Fibroblast of upper back skin (primary cell): ENCODE measurements at places on chromosomes 16 and 17.
A peak's percentile ranks its signal among the peaks of the same experiment; 100 is the strongest.

DNA sequence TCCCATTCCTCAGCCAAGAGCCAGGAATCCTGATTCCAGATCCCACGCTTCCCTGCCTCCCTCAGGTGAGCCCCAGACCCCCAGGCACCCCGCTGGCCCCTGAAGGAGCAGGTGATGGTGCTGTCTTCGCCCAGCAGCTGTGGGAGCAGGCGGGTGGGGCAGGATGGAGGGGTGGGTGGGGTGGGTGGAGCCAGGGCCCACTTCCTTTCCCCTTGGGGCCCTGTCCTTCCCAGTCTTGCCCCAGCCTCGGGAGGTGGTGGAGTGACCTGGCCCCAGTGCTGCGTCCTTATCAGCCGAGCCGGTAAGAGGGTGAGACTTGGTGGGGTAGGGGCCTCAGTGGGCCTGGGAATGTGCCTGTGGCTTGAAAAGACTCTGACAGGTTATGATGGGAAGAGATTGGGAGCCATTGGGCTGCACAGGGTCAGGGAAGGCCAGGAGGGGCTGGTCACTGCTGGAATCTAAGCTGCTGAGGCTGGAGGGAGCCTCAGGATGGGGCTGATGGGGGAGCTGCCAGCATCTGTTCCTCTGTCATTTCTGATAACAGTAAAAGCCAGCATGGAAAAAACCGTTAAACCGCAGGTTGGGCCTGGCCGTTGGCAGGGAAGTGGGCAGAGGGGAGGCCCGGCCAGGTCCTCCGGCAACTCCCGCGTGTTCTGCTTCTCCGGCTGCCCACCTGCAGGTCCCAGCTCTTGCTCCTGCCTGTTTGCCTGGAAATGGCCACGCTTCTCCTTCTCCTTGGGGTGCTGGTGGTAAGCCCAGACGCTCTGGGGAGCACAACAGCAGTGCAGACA lies at the start of gene SPN:
Gene SPN, plus strand, starts transcription at position 232 of the 791 bp plus-strand sequence. Its CDS starts 482 bp downstream, at position 714.
- DNase-seq: no peak

DNA sequence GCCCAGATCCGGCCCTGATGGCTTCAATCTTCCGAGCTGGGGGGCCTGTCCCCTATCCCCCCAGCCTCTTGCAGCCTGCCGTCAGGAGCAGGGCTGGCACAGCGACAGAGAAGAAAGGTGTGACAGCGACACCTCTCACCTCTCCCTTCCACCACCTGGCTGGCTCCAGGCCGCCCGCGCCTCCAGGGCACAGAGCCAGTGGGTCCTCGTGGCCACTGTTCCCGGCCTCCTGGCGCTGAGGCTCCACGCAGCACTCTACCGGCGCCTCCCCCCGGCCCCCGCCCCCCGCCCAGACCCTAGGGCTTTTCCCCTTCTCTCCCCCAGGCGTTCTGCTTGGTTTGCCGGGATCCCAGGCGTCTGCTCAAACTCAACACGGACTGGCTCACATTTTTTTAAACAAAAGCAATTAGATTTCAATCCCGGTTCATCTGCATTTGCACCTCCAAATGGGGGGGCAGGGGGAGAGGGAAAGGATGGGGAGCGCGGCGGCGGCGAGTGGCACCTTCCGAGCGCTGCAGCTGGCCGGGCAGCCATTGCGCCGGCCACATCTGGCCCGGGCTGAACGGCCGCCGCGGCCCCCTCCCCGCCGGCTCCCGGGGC lies 12.8 kb upstream of the CBX8 start:
- DNase-seq: no peak

- no peak for DNase-seq
Observed at GRCh38 chr16:68768771-68769170, 31.7 kb downstream of the CDH1 start.

GRCh38 chr17:77506371-77506991 lies 365.7 kb downstream of the SEC14L1 start:
- no peak for DNase-seq

DNA sequence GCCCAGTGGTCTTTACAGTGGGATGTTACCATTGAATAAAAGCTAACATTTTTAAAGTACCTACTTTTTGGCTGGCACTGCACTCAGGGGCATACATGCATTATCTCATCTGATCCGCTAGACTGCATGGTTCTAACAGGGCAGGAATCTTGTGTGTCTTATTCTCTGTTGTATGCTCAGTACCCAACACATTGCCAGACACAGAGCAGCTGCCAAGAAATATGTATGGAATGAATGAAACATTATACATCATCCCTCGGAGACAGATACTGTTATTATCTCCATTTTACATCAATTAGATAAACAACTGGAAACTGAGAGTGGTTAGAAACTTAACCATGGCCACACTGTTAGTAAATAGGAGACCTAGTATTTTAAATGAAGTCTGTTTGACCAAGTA lies 74.1 kb upstream of the CDH11 start:
- DNase-seq: peak; percentile 59

DNA sequence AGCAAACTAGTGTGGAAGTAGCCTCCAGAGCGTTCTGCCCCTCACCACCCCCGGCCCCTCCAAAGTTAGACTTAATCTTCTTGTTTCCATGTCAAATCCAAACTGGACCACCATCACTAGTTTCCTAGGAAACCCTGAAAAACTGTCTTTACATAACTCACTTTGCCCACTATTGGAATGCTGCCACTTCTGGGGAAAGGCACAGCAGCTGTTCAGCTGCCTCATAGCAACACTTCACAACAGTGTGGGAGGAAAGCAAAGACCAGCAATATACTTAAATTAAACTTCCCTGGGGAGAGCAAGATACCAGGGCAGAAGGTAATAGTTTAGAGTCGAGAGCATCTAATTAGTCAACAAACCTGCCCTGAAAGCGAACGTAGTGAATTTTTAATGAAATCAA lies 452.2 kb downstream of the KCNJ2 start:
- DNase-seq: peak; percentile 2

DNA sequence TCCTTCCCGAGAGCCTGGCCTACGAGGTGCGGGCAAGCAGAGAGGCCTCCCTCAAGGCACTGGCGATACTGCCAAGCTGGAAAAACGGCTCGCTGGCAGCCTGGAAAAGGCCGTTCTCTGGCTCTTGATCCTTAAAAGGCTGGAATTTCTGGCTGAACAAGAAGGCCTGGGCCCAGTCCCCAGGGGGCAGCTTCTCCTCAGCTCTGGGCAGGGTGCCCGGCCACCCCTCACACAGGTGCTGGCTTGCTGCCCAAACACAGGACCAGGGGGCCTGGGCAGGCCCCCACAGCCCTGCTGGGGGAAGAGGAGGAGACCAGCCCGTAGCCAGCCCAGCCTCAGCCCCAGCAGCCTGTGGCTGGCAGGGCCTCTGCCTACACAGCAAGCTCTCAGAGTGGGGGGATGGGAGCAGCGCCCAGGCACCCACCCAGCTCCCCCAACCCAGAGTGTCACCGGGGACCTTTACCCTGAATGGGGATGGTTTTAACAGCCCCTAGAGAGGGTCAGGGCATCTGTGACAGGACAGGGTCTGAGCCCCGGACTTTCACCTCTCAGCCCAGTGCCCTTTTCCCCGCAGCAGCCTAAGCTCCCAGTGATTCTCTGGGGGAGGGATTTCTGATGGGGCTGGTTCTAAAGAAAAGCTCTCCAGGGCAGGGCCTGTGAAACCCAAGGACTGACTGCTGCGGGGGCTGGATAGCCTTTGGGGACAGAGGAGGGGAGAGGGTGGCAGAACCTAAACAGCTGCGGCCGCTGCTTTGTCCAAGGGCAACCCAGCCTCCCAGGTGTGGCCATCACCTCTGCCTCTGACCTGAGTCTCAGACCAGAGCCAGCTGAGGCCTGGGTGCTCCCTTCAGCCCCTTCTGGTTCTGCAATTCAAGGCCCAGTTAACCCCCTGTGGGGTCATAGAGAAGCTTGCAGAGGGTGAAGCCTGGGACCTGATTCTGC lies 38.6 kb upstream of the TOB1 start:
- peak; percentile 48 for DNase-seq

DNA sequence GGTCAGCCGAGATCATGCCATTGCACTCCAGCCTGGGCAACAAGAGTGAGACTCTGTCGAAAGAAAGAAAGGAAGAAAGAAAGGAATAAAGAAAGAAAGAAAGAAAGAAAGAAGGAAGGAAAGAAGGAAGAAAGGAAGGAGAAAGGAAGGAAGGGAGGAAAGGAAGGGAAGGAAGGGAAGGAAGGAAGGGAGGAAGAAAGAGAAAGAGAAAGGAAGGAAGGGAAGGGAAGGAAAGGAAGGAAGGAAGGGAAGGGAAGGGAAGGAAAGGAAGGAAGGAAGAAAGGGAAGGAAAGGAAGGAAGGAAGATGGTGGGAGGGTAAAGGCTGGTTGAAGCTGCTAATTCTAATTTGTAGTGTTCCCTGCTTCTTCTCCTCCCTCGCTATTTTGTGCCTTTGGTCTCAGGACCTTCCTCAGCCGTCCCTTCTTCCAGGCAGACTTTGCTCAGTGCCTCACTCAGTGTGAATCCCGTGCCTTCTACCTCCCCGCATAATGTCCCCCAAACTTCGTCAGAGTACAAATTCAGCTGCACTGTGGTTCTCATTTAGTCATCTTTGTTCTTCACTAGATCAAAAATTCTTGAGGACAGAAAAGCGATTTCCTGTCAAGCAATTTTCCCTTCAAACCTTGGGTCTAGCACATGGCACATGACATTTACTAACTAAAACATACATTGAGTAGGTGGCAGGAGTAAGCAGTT lies 31.1 kb upstream of the PAFAH1B1 start:
- DNase-seq: no peak

- DNase-seq: no peak
Observed at GRCh38 chr16:47721006-47721637, 260.0 kb downstream of the PHKB start.

DNA sequence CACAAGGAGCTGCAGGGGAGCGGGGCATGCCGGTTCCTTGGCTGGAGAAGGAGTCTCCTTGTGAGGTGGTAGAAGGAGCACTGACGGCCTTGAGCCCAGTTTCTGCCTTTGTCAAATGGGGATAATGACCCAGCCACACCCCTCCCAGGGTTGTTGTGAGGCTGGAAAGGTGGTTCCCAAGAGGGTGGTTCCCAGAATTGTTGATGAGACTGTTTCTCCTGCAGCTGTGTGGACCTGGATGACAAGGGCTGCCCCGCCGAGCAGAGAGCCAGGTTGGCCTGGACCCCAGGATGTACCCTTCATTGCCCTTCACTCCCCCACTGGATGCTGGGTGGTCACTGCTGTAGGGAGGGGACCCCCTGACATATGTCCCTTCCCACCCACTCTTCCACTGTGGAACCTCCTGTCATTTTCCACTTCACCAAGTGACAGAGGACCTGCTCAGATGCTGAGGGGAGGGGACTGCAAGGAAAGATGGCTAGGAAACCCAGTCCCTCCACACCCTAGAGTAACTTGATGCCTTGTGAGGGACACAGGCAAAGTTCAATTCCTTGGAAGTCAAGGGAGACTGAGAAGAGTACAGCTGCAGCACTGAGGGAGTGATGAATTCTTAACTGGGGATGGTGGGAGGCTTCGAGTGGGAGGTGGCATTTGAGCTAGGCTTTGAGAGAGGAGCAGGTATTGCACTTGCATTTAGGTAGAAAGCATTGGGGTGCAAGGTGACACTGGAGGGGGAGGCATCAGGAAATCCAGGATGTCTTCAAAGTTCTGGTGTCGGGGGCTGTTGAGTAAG lies 10.6 kb downstream of the MIEN1 start:
- no peak for DNase-seq

DNA sequence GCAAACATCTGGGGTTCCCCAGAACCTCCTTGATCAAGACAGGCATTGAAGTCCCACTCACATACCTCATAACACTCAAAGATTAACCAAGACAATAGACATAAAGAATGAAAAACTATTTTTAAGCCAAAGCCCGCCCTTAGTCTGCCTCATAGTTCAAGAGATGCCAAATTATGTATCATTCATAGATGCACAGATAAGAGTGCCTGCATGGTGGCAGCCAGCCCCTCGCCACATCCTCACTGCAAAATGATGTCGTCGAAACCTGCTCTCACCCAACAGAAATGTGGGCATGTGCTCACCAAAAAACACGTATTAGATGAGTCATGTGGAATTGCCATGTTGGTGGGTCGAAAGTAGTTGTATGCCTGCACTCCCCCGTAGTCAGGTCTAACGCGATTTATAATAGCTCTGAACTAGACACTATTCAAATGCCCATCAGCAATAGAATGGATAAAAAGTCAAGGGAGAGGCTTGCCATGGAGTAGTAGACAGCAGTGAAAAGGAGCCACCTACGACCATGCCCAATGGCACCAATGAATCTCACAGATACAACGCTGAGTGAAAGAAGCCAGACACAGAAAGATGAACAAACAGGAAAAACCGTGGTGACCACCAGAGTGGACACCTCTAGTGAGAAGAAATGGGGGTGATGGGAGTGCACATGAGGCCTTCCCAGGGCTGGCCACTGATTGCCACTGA lies 64.8 kb downstream of the C16orf95 start:
- peak; percentile 18 for DNase-seq

GRCh38 chr17:32102646-32103186 lies 39.6 kb upstream of the RHOT1 start:
- DNase-seq: peak; percentile 38

DNA sequence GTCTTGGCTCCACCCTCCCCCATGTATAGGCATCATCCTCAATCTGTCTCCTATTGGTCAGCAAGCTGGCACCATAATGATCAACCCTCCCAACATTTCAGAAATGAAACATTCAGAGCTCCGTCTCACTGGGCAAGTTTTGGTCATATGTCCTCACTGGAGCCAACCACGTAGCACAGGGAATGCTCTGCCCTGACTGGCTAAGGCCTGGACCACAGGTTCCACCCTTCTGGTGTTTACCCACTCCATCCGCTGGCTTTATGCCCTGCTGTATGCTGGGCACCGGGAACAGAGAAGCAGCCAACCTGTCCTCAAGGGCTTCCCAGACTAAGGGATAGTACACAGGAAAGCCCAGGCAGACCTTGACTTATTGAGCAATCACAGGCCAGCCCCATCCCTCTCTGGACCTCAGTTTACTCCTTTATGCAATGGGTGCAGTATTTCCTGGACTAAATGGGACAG lies 20.5 kb downstream of the MYO15A start:
- DNase-seq: peak; percentile 14

DNA sequence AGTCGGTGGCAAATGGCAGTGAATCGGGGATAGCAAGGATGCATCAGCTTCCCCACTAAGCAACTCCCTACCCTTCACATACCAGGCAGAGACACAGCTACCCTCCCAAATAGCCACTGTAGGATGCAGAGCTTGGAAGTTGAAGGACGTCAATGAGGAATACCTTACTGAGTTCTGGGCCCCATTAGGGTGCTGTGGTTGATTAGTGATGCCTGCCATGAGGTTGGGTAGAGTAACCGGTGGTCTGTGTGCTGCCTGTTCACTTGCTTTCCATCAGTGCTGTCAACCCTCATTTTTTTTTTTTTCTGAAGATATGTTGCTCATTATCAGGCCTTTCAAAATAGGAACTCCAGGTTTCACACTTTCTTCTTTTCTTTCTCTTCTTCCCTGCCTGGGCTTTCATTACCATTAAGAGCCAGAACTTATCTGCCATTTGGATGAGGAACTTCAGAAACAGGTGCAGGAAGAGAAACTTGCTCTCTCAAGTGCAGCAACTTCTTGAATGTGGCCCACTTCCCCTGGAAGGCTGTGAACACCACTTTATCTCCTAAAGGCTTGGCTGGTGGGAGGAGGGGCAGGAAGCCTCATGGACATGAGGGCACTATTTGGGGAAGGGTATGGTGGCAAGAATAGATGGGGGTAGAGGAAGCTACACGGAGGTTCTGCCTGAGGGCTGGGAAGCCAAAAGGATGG lies 183.5 kb downstream of the NTN1 start:
- DNase-seq: no peak

GRCh38 chr17:4806777-4807604 lies at the start of gene PLD2:
TSS of gene PLD2 (plus strand) at chr17:4807152. CDS start at chr17:4807773, 621 bp downstream.
- peak; percentile 73 for DNase-seq
